NCI-H187 (cell line): ENCODE measurements at places on chromosomes 3 and 15.

GRCh38 chr15:60590935-60591495 is 112.1 kb upstream of the ICE2 start:
- no peak for DNase-seq

DNA sequence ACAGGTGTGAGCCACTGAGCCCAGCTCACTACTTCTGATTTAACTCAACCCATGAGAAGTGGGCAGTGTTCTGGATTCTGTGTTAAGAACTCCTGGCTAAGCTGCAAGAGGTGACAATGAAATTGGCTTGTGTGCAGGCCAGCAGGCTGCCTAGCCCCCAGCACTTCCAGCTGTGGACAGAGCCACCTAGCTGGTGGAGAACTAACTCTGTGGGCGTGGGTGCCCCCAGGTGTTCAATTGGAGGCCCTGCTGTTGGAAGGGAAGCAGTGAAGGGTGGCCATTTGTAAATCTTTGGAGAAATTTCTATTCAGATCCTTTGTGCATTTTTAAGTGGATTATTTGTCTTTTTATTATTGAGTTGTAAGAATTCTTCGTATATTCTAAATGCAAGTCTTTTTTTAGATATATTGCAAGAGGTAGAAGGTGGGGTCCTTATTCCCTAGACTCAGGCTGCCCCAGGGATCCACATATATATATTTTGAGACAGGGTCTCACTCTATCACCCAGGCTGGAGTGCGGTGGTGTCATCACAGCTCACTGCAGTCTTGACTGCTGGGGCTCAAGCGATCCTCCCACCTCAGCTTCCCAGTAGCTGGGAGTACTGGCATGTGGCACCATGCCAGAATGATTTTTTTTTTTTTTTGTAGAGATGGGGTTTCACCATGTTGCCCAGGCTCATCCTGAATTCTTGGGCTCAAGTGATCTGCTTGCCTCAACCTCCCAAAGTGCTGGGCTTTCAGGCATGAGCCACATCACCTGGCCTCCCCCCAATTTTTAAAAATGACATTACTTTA is 7.2 kb upstream of the SCAMP5 start:
- peak; percentile 19 for DNase-seq

- no peak for DNase-seq
These were observed 44.2 kb upstream of the BCL2A1 start for GRCh38 chr15:80015156-80015555.

- no peak for DNase-seq
These were observed 775 bp downstream of the TTC21A start for GRCh38 chr3:39108200-39108710.

GRCh38 chr3:189353988-189354889 is 182.5 kb downstream of the TPRG1 start:
- DNase-seq: no peak

DNA sequence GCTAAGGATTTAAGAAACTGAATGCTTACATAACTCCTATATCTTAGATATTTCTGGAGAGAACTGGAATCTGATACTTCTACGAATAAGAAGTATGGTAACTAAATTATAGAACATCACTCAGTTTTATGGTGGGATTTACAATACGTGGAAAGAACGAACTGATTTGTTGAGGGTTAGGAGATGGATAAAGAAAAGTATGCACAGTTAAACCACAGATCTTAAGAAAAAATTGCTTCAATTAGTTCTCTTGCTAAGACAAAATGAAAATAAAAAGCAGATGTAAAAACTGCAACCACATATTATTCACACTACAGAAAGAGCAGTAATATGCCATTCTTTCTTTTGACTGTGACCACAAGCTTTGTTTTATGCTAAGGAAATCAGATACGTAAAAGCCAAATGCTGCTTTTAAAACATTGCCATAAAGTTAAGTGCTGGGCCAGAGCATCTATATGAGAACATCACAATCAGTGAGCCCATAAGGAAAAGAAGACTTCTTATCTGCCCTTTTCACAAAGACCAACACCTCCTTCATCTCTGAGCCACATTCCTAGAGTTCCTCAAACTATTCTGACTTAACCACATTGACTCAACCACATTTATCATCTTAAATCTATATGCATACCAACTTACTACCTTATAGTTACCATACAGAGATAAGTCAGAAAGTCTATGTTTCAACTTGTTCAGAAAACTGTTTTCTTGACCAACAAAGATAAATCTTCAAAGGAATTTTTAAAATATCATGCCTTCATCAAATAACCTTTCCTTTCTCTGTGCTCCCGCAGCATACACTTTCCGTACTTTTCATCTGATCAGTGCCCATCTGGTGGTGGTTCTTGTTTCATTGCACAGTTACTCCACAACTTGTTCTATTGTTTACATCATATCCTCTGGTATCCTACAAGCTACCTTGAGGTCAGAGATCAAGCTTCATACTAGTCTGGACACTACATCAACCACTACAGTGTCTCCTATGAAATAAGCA is 61.7 kb downstream of the FSIP1 start:
- no peak for DNase-seq

DNA sequence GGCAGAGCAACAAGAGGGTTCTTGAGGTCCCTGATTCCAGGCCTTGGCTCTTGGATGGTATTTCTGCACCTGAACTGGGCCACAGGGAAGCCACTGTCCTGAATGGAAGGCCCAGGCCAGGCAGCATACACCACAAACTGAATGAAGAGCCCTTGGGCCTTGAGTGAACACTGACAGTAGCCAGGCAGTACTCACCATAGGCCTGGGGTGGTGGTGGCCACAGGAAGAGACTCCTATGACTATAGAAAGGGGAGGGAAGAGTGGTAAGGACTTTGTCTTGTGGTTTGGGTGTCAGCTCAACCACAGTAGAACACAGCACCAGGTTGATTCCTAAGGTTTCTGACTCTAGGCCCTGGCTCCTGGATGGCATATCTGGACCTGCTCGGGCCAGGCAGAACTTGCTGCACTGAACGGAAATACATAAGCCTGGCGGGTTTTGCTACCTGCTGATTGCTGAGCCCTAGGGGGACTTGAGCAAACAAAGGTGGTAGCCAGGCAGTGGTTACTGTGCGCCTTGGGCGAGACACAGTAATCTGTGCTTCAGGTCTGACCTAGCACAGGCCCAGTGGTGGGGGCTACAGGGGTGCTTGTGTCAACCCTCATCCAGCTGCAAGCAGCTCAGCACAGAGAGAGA is 241.4 kb downstream of the ISL2 start:
- DNase-seq: no peak

- DNase-seq: no peak
These were observed 583.0 kb upstream of the GOLIM4 start for GRCh38 chr3:168678730-168679129.

DNA sequence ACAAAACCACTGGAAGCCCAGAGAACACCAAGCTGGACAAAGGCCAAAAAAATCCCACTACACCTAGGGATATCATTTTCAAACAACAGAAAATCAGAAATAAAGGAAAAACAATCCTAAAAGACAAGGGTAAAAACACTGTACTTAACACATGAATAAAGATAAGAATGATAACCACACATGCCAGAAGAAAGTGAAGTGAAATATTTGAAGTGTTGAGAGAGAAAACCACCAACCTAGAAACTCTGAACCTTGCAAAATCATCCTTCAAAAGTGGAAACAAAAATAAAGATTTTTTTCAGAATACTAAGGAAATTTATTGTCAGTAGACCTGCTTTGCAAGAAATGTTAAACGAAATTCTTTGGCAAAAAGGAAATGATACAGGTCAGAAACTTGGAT is 45.1 kb downstream of the KPNA1 start:
- no peak for DNase-seq

GRCh38 chr3:78887547-78888011 is 880.2 kb downstream of the ROBO1 start:
- DNase-seq: no peak

- no peak for DNase-seq
These were observed 92.0 kb downstream of the TMEM108 start for GRCh38 chr3:133130168-133130567.

DNA sequence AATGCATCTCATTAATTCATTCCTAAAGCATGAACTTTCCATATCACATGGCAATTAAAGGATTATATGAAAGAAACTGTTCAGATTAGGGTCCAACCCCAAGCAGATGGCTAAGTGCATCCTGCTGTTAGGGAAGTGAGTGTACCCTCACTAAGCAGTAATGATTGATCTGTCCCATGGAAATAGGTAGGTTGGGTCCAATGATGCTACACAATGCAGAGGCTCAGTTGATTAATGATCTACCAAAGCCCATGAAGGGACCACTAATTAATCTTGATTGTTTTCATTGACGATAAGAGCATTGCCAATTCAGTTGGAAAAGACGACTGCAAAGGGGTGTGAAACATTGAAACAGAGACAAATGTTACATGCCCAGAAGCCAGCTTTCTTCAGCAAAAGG is 194.5 kb upstream of the LRTM1 start:
- no peak for DNase-seq

GRCh38 chr3:148023994-148024393 is 614.8 kb downstream of the ZIC1 start:
- no peak for DNase-seq

- no peak for DNase-seq
These were observed 14.4 kb downstream of the ATP13A3 start for GRCh38 chr3:194472290-194472920.

DNA sequence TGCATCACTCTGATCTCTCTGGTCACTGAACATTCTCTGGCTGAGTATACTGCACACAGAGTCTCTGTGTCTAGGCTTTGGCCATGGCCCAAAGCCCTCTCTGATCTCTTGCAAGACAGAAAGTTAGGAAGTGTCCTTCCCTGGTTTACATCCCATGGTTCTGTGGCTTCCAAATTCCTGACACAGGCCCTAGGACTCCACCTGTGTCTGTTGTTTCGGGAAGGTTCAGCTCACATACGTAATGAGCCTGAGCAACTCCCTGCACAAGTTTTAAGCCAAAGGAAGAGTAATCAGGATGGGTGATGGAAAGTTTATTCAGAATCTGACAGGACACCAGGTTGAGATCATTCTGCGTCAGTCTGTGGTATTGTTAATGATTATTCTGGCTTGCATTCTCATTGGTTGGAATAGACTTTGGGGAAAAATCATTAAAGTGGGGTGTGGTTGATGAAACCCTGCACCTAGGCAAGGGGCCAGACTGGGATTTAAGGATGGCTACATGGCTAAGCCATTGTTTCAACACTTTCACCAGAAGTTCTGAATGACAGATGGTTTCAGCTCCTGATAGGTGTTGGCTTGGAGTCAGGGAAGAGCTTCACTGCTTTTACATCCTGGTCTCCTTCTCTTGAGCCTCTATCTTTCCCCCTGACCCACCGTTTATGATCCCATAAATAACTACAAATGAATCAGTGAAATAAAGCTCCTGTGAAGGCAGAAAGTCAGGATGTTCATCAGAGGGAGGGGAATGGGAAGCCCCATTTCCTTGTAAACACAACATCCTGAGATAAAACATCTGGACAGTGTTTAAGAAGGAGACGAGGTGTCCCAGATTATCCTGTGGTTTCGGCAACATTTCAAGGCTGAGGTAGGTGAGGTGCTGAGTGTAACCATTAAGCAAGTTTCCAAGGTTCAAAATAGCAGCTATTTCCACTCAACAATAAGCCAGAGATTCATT is 14.1 kb downstream of the LCMT2 start:
- no peak for DNase-seq

- DNase-seq: no peak
These were observed 692 bp downstream of the SCAANT1 start for GRCh38 chr3:63911509-63911872.

DNA sequence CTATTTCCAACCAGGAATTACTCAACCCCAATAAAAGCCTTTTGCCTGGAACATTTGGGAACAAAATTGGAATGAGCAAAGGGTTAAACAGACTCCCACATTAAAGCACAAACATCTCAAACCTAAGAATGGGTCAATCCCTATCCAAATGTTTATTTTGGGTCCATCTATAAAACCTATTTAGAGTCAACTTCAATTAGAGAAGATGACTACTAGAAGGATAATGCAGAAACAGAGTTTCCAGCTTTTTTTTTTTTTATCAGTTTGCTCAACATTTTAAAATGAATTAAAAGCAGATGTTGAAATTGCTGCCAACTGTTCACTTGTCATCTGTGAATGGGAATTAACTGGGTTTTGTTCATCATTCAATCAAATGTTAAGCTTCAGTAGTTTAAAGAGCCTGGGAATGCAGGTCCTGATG is 4.1 kb upstream of the TBC1D23 start:
- DNase-seq: no peak

DNA sequence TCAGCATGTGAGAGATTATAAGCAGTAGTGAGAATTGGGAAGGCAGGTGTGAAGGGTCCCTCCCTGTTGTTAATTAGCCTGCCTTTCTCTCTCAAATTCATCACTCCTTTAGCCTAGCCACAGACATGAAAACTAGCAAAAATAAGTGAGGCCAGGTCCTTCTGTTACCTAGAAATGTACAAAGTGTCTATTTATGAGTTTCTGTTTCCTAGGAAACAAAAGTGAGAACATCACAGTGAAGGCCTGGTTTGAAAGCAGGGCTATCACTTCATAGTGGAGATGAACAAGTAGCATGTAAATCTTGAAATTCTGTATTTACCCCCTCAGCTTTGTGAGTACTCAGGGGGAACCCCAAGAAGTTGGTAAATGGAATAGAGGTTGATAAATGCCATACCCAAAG is 78.2 kb upstream of the UMPS start:
- DNase-seq: no peak

- DNase-seq: no peak
These were observed 51.9 kb downstream of the HOMER2 start for GRCh38 chr15:82900511-82901060.
